ENCODE measurements at places on chromosomes 7 and 10.

GRCh38 chr10:34491678-34492077 is 323.4 kb downstream of the PARD3 start:
- no peak for DNase-seq

- DNase-seq, result no peak
Observed at GRCh38 chr7:106285855-106286492, 1.2 kb upstream of the NAMPT start.

- DNase-seq, result no peak
Observed at GRCh38 chr10:121910673-121911420, 17.0 kb downstream of the ATE1 start.

- no peak for DNase-seq
Observed at GRCh38 chr7:21941611-21942141, 4.0 kb downstream of the CDCA7L start.

DNA sequence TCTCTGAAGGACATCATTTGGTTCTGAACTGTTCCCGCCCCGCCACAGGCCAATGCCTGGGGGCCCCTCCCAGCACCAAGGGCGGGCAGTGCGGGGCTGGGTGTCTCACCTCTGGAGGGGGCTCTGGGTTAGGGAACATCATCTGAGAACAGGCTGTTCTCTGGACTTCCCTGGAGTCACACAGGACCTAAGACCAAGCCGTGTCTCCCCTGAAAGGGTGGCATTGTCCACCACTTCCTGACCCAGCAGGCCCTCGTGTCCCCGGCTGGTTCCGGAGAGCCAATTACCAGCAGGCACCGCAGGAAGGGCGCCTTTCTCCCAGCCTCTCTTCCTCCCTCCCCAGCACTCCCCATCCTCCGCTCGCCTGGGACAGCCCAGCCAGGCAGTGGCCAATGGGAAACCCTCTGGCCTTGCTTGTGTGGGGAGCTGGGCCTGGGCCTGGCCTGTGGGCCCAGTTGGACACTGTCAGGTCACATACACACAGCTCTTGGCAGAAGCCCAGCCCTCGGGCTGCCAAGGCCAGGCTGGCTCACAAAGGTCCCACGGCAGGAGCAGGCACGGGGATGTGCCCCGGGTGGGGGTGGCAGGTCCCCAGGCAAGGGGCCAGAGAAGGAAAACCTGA is 119.5 kb downstream of the SPDYE5 start:
- peak; percentile 97 for DNase-seq

DNA sequence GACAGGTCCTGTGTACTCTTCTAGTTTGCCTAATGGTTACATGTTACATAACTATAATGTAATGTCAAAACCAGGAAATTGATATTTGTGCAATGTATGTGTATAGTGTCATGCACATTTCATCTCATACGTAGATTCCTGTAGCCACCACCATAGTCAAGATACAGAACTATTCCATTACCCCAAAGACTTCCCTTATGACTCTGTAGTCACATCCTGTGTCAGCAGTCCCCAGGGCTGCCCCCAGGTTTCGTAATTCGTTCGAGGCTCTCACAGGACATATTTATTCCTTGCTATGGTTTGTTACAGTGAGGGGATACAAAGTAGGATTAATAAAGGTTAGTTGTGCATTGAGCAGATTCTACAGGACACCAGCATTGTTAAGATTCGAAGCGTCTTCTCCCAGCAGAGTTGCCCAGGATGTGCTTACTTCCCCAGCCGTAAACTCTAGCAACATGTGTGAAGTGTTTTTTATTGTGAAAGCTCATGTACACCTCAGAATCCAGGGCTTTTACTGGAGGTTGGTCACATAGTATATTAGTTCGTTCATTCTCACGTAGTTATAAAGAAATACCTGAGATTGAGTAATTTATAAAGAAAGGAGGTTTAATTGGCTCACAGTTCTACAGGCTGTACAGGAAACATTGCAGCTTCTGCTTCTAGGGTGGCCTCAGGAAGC is 18.6 kb downstream of the RABGEF1 start:
- DNase-seq, result no peak

DNA sequence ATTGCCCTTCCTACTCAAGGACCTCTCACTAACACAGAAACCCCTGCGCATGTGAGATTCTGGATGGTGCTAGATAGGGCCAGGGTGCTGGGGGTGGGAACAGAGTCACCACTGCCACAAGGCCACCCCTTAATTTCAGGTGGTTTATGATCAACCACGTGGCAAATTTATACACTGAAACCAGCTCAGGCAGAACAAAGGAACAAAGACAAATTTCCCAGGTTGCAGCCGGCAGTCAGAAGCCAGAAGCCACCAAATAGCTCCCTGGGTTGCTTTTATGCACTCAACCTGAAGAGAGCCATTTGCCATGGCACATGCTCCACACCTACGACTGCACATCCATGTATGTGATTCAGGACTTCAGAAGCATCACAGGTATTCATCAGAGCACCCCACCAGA is 2.5 kb downstream of the VOPP1 start:
- DNase-seq, result no peak

GRCh38 chr10:133052076-133052475 is 35.6 kb upstream of the ADGRA1 start:
- no peak for DNase-seq

GRCh38 chr7:4682621-4683042 is 537 bp downstream of the FOXK1 start:
- no peak for DNase-seq

DNA sequence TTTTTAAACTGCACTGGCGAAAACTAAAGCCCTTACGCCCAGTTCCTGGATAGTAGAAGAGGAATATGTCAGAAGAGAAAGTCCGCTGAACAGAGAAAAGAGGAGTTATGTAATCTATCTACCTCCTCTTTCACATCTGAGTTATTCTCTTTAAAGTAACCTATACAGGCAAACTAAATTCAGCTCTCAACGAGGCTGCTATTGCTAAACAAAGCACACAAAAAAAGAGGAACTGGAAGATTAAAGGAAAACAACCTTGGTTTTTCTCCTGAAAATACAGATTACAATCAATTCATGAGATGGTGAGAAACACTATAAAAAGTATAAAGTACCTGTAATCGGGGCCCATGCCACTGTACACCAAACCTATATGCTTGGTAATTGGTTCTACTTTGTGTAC is 5.8 kb downstream of the PSMA2 start:
- DNase-seq, result no peak

- DNase-seq, result no peak
Observed at GRCh38 chr7:157022681-157023588, 12.5 kb upstream of the MNX1 start.

DNA sequence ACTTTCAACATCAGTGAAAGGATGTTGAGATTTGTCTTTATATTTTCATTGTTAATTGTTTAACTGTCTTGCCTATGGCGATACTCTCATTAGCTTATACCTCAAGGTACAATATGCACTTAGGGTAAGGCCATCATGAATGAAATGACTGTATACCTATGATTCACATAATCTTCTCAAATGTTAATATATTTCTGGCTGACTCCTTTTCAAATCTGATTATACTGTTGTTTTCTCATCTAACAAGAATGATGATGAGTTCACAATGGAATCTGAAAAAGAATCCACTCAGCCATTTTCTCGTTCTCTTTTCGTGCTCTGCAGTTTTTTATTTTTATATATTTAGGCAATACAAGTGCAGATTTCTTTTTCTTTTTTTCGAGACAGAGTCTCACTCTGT is 159.1 kb downstream of the ARHGAP12 start:
- DNase-seq, result no peak

- peak; percentile 40 for DNase-seq
Observed at GRCh38 chr10:119199231-119199992, 8.0 kb upstream of the GRK5 start.

- no peak for DNase-seq
Observed at GRCh38 chr7:39016609-39017008, 38.9 kb downstream of the POU6F2 start.

DNA sequence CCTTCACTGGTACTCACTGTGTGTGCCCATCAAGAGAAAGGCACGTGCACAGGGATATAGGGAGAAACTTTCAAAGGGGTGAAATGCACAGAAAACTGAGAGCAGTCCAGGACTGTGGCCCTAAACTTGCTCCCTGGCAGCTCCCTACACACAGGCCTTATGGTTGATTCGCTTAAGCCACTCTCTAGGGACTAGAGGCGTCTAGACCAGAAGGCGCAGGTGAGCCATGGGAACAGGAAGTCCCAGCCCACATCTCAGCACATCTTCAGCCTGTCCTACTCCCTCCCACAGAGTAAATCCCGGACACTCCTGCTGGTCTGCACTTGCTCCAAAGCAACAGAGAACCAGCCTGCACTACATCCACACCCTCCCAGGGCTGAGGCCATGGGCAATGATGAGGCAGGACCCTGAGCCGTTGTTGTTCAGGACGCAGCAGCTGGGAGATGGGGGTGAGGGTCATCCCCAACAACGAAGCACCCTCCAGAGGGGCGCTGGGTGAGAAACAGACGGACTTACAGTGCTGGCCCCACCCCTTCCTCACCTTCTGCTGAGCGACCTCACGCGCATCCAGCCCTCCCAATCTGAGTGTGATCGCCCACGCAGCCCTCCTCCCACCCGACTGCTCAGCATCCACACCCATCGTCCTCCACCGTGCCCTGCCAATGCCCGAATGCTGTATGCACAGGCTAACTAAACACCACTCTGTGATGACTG is 109.3 kb downstream of the TNS3 start:
- no peak for DNase-seq

DNA sequence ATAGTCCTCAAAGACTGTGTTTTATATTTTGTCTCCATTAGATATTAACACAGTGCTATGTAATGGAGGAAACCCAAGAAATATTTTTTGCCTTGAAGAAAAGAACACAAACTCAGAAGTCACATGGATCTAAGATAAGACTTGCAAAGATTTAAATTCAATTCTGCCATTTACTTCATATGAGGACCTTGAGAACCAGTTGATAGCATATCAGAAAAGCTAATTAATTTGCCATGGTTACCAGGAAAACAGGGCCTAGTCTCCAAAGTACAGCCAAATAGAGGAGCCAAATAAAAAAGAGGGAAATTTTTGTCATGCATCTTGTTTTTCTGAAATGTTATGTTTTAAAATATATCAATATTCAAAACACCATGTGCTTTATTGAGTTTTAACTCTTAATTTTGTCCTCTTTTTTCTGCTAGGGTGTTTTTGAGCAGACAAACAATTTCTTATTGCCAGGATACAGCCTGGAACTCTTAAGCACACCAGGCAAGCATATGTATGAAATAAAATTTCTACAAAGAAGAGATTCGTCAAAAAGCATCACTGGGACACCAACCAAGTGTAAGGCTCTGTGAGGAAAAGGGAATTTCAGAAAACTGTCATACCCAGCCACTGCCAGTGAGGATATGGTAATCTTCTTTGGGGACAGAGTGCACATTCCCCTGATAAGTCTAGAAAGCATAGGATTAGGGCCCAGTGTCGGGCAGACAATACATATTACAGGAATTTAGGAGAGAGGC is 10.6 kb upstream of the TOMM7 start:
- DNase-seq, result no peak

DNA sequence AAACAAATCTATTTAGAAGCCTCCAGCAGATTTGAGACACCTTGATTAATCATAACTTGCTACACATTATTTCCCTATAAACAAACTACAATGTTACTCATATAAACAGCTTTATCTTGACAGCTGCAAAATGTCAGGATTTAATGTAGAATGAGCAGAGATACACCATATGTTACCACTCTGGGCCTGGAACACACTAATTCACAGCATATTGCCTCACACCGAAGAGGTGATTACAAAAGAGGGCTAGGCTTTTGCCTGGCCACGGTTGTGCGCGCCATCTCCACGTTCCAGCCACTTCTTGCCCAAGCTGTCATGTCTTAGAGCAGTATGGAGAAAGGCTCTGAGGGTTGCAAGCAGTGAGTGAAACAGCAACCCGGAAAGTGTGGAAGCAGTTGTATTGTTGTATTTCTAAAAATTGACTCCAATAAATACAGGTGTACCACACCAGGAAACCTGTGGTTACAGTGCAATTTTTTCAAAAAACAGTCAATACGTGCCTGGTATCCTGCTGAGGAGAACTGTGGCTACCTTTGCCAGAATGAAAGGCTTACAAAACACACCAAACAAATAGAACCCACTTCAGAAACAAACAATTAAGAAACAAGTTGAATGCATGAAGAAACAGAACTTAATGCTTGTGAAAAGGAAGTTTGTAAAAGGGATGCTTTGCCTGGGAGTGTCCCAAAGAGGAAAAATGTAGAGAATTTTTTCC is 498.1 kb downstream of the PLXNA4 start:
- no peak for DNase-seq

- no peak for DNase-seq
Observed at GRCh38 chr7:23713285-23714149, 3.5 kb downstream of the STK31 start.

DNA sequence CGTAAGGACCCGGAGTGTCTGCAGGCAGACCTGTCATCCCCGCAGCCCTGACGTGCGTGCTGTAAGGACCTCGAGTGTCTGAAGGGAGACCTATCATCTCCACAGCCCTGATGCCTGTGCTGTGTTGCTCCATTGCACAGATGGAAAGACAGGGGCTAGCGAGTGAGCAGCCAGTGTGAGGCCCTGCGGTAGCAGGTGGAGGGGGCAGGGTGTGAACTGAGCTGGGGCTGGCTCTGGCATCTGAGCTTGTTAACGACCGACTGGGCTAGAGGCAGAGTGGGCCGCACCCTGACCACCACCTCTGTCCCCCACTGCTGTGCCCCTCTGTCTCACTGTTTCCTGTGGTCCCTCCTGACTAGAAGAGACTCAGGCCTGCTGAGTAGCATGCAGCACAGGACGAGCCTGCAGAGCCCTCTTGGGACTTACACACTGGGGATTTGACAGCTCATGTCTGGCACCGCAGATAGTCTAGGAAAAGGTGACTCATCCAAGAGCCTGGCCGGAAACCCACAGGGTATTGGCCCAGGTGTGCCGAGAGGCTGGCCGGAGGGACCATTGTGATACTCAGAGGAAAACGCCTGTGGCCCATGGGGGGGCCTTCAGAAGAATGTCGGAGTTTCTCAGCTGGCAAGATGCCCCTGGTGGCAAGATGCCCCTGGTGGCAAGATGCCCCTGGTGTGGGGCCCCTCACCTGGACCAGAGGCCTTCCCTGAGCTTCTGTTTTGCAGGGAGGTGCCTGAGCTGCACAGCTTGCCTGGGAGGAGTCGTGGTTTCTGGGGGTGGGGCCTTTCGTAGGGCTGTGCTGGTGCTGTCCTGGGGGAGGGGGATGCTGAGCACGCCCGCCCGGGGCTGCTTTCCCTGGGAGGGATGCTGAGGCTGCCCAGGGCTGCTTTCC is 34.3 kb downstream of the INPP5A start:
- peak; percentile 83 for DNase-seq

- no peak for DNase-seq
Observed at GRCh38 chr10:17273403-17273802, 45.4 kb downstream of the VIM start.

GRCh38 chr7:47095946-47096345 is 486.0 kb downstream of the TNS3 start:
- no peak for DNase-seq

Data from posterior cingulate gyrus (tissue), 11 donors.